Epithelial cell of proximal tubule (primary cell): ENCODE measurements at places on chromosomes 4 and X.

- DNase-seq = peak; percentile 36
Measured at GRCh38 chr4:97911236-97911906, 231.9 kb downstream of the STPG2 start.

GRCh38 chrX:133908223-133908955 is 77.0 kb downstream of the GPC3 start:
- no peak for DNase-seq

- DNase-seq = no peak
Measured at GRCh38 chr4:189533603-189534002, 407.1 kb upstream of the FRG1 start.

DNA sequence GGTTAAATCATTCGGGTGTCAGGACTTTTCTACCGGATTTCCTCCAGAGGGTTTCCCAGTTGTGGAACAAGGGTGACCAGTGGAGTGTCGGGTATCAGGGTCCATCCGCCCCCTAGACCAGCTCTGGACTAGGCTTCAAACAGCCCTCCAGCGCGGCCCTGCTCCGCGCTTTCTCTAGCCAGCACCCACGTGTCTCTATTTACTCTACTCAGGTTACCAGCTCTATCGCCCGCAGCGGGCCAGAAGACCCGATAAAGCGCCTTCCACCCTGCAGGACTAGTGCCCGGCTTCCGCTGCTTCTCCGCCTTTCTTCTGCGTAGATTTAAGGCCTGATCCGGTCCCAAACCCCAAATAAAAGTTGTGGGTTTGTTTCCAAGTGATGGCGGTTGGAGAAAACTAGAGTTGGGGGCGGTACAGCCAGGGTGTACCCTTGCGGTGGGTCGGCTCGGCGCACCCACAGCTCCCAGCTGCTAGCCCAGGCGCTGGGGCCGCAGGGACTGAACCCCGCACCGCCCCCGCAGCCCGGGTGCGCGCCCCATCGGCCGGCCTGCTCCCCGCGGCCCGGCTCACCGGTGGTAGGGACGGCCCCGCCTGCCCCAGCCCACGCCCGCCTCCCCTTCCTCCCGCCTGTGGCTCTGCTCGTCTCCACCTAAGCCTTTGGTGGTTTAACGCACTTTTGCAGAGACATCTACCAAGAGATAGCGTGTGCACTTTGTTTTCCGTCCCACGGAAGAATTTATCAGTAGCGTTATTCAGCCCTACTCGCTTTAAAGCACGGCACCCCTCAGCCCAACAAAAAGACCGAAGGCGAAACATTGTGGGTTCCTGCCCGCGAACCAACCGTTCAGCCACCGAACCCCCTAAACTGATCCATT is 2.1 kb downstream of the LEF1 start:
- no peak for DNase-seq

DNA sequence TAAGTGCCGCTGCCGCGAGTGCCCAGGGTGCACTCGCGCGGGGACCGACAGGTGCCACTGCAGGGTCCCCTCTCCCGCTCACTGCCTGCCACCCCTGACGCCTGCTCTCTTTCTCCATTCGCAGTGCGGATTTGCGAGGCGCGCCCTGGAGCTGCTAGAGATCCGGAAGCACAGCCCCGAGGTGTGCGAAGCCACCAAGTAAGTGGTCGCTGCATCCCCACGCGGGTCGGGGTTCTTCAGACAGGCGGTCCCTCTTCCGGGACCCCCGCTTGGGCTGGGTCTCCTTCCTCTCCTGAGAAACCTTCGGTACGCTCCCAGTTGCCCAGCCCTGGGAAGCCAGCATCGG is 547 bp downstream of the GUCY1A1 start:
- no peak for DNase-seq

- no peak for DNase-seq
Measured at GRCh38 chr4:4420421-4420820, 33.5 kb downstream of the NSG1 start.

- DNase-seq = no peak
Measured at GRCh38 chr4:8906668-8906970, 35.0 kb upstream of the HMX1 start.

DNA sequence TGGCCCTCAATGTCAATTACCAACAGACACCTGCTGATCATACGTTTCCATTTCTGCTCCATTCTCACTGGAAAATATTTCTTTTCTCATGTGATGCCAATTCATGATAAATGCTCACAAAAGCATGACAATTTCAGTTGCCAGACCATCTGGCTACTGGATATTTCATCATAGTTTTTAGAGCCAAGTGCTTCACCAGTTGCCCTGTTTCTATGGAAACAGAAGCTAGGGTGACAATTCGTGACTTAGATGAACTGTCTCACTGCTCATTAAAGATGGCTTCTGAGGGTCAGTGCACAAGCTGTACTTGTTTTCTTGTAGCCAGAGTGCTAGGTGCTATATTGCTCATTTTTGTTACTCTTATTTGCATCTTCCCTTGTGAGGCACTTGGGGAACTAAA is 184.9 kb downstream of the COMMD8 start:
- DNase-seq = no peak

GRCh38 chr4:30808276-30808675 is 88.1 kb downstream of the PCDH7 start:
- DNase-seq = no peak

DNA sequence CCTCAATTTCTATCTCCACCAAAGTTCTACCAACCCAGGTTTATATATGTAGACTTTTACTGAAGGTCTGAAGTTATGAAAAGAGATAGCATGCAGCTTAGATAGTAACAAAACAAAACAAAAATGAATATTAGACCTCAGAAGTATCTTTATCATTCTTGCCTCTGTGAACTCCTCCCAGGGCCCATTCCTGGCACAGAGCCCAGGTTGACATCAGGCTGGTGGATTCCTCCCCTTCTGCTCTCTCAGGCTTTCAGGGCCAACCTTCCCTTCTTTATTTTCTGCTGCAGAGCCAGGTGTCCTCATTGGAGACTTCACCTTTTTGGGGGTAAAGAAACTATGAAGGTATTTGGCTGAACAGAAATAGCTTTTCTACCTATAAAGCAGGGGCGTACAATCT is 112.8 kb upstream of the PITX2 start:
- DNase-seq = no peak

DNA sequence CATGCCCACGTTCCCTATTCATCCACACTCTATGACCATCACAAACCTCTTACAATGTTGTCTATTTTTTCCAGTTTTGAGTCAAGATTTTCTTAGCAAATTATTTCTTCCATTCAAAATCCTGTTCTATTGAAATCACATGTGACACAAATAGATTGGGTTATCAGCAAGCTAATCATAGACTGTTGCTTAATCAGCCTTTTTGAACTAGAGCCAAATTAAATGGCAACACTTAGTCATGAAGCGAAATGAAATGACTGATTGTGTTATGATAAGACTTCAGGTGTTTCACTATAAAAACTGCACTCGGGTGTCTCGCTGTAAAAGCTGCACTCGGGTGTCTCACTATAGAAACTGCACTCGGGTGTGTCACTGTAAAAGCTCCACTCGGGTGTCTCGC is 890.0 kb upstream of the FRG1 start:
- no peak for DNase-seq

GRCh38 chr4:184790826-184791225 is 34.9 kb downstream of the ACSL1 start:
- DNase-seq = no peak

DNA sequence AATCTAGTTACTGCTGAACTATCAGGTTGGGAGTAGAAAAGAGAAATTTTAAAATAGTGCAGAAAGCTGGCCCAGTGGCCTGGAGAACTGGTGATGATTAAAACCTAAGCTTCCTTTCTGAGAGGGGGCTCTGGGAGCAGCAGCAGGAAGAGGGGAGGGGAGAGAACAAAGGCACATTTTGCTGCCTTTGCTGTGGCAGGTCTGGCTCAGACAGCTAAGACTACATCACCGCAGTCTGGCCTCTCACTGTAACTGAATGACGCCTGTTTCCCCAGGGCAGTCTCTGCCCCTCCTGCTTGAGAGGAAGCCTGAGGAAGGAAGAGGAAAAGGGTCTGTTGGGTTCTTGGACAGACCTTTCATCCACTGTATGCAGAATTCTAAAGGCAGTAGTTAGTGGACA is 148.5 kb downstream of the FRAS1 start:
- DNase-seq = no peak

DNA sequence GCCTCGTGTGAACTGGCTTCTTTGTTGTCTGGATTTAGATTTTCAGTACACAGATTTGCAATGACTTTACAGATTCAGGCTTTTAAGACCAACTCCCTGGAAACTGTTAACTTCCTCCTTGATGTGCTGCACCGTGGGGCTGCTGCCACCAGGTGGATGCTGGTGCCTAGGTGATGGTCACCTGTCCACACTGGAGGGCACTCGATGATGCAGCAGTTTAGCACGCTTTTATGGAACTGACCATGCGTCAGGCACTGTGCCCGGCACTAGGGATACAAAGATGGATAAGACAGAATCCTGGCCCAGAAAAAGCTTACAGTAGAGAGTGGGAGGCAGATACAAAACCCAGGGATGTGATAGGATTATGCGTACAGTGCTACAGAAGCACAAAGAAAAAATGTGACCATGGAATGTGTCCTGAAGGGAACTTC is 180.7 kb downstream of the CEP135 start:
- no peak for DNase-seq

- DNase-seq = no peak
Measured at GRCh38 chrX:129932016-129932820, 26.3 kb downstream of the UTP14A start.

GRCh38 chr4:40058854-40059253 is 2.2 kb downstream of the N4BP2 start:
- no peak for DNase-seq

DNA sequence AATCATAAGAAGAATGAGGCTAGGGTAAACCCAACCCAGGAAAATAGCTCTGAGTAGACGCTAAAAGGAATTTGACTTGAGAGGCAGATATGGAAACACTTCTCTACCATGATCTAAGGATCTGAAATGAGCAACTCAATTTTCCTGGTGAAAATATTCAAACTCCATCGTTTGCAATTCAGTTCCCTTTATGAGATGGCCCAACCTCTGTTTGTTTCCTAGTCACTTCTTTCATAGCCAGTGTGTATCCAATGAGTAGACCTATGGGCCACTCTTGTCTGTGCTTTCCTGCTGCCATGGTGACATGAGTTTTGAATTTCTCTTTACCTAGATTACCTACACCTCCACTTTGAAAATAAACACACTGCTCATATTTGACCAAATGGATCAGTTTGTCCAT is 176.2 kb upstream of the GPRIN3 start:
- no peak for DNase-seq

DNA sequence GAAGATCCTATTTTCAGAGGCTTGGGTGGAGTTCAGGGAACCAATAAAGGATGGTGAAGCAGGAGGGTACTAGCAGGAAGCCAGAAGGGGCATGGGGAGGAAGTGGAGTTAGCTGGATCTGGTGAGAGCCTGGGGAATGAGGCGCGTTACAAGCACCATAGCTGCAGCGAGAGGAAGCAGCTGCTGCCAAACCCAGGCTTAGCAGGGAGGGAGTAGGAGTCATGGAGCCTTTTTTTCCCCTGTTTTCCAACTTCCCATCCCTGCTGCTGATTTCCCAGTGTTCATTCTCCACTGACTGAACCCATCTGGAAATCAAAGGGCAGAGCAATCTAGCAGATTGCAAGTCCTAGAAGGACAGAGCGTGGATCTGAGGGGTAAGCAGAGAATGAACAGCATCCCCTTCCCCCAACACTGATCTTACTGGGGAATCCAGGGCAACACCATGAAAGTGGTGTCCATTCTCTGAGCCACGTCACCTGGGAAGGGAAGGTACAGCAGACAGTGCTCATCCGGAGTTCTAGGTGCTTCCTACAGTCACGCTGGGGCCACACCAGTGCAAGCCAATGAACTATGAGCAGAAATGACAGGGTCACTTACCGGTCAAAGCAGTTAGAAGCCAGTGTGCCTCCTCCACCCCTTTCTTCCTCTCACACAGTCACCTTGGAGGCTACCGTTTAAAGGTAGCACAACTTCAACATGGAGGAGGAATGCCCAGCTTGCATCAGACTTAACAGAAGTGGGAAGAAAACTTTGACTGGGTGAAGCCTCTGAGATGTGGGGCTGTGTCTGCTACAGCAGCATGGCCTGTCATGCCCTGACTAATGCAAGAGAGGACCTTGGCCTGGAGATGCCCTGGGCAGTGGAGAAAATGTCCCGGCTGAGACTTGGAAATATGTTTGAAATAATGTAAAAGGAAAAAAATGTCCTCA is 36.7 kb downstream of the SMIM20 start:
- no peak for DNase-seq
